Dermis microvascular lymphatic vessel endothelial cell (primary cell): ENCODE measurements at places on chromosomes 5 and 9. TPM values are rescaled to one million over a fixed set of nuclear protein-coding genes. Genes with fewer than 3 reads are reported as not detected.

PLAC8L1 gene
- not detected in 2 replicates for total RNA-seq

KCNT1 gene
- total RNA-seq: not detected in 2 replicates

TLX3 gene
- total RNA-seq: not detected in 2 replicates

CENPK gene
- 6.3 and 10.4 TPM in 2 replicates for total RNA-seq

SCGB3A2 gene
- not detected in 2 replicates for total RNA-seq

GRCh38 chr9:26950521-26950920 is 3.5 kb upstream of the PLAA start:
- DNase-seq: no peak

DNA sequence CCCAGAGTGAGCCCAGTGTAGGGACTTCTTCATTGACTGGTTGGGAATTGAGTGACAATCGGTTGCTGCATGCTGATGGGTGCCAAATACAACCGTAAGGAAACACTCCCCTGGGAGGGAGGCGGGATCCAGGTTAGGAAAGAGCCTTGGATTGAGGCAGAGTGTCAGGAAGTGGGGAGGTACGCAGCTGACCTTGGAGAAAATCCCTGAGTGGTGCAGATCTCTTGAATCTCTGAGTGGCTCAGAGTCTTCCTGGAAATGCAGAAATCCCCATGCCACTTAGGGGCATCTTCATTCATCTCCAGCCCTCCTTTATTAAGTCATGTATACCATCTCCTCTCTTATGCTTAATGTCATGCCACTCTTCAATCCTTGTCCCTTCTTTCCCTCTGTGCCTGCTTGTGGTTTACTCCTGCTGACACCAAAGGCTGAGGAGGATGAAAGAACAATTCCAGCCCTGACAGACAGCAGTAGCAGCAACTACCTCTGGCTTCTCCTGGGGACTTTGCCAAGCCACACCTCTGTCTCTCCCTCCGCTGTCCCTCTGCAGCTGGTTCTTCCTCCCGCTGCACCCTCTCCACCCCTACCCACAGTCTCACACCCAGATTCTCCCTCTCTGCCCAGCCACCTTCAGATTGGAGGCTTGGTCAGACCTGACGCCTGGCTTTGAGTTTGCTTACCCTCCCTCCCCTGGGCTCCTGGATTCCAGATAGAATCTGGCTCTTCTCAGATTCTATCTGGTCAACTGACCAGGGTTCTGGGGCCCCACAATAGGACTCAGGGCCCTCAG is 14.1 kb upstream of the LCP2 start:
- DNase-seq: no peak

DNA sequence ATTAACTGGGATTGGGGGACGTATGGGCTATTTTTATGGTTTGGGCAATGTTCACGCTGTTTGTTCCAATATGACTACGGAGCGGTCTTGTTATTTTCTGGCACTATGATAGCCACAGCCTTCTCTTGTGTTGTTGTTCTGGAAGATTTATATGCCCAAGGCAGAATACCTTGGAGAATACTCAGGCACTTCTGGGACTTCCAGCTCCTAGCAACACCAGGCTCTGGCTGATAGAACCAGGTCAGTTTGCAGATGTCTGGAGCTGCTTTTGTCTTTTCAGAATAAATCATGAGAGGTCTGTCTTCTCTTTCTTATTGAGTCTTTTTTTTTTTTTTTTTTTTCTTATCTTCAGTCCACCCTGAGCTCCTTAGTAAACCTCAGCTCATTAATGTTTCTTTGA is 262.5 kb downstream of the MED10 start:
- no peak for DNase-seq

GRCh38 chr5:135303582-135304173 is 95.4 kb downstream of the MACROH2A1 start:
- DNase-seq: no peak

- DNase-seq: peak; percentile 43
Measured at GRCh38 chr9:4796988-4797853, 4.5 kb downstream of the RCL1 start.

DNA sequence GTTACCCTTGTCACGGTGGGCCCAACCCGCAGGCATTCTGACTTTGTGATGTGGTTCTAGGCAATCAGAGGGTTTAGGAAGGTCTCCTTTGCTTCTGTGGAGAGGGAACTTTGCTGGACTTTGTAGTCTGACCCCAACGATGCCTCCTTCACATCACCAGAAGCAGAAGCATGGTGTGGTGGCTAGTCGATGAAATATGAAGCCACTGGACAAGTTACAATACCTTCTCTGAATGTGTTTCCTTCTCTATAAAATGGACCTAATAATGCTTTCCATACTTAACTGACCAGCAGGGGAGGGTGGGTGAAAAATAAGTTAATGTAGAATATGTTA is 607 bp downstream of the SPEF2 start:
- no peak for DNase-seq

DNA sequence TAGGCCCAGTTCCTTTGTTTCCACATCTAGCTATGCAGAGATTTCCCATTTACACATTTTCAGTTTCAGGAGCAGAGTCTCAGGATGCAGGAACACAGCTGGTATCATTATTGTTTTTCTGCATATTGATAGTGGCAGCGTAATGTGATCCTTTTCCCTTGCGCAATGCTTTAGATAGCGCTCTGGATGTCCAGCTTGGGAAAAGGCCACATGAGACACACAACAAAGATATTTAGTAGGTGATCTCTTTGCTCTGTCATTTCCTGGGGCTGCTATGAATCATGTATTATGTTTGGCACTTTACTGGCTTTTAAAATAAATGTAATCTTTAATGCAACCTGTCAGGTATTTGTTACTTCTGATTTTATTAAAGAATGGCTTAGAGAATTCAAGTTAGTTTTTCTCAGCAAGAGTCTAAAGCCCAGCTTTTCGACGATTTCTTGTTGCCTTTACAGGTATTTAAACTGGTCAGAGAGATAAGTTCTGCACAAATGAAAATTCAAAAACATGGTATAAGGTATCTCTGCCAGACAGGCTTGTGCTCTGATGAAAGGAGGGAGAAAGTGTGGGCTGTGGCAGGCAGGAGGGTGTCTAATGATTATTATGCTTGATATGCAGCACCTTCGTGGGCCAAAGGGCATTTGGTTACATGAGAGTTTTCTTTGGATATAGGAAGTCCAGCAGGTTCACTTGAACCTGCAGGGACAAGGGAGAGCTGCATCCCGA is 42.2 kb downstream of the PTTG1 start:
- DNase-seq: peak; percentile 95

- DNase-seq: no peak
Measured at GRCh38 chr5:127696683-127697082, 6.5 kb upstream of the CCDC192 start.

DNA sequence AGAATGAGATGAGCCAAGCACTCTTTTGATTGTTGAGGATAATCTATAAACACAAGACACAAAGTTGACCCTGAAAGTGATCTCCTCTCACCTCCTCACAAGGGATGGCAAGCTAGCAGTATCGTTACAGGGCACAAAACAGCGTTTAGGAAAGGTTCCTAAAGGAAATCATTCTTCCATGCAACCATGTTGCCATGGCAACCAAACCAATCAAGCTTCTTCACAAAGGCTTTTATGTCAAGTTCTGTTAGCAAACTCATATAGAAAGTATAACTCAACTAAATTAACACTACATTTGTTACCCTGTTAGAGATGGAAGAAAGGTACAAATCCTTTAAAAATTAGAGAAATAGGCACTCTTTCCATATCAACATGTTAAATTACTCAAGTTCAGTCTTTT is 1016.8 kb upstream of the DMAC1 start:
- no peak for DNase-seq

GRCh38 chr9:121896545-121896943 is 196.6 kb downstream of the TTLL11 start:
- no peak for DNase-seq

DNA sequence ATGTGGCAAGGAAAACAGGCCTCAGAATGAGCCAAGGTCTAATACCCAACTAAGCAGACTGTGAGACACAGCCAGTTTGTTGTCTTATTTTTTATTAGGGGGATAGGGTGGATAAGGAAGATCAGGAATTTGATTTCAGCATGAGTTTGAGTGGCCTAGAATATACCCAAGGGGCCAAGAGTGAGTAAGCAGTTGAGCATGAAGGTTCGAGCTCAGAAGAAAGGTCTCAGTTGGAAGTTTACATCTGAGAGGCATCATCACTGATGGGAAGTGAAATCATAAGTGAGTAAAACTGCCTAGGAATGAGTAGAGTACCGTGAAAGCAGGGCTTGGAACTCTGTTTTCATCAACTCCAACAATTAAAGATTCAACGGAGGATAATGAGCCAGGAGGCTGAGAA is 12.6 kb downstream of the PSMD5 start:
- no peak for DNase-seq

DNA sequence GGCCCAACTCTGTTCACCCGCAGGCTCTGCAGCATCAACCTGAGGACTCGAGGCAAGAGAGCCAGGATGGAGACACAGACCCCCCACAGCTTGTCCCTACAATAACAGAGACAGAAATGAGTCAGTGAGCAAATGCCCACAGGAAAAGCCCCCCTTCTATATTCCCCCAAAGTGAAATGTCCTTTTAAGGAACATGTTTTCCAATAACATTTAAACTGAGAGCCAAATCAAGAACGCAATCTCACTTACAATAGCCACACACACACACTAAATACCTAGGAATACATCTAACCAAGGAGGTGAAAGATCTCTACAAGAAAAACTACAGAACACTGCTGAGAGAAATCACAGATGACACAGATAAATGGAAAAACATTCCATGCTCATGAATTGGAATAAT is 49.0 kb downstream of the TEX10 start:
- DNase-seq: no peak

DNA sequence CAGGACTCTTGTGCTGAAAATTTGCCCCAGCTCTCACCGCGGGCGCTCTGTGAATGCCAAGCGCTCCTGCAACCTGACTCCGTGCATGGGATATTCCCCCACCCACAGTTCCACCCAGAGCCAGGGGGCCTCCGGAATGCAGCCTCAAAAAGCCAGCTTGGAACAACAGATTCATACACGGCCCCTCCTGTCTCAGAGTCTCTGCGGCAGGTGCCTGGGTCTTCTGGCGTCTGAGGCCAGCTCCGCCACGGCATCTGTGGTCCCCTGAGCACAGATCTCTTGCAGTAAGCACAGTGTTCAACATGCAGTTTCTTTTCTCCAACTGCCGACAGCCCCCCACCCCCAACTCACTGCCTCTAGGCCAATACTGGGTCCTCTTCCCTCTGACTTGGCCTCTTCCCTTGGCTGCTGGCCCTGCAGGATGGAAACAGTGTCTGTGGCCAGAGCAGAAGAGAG is 355.7 kb upstream of the IRX2 start:
- no peak for DNase-seq

DNA sequence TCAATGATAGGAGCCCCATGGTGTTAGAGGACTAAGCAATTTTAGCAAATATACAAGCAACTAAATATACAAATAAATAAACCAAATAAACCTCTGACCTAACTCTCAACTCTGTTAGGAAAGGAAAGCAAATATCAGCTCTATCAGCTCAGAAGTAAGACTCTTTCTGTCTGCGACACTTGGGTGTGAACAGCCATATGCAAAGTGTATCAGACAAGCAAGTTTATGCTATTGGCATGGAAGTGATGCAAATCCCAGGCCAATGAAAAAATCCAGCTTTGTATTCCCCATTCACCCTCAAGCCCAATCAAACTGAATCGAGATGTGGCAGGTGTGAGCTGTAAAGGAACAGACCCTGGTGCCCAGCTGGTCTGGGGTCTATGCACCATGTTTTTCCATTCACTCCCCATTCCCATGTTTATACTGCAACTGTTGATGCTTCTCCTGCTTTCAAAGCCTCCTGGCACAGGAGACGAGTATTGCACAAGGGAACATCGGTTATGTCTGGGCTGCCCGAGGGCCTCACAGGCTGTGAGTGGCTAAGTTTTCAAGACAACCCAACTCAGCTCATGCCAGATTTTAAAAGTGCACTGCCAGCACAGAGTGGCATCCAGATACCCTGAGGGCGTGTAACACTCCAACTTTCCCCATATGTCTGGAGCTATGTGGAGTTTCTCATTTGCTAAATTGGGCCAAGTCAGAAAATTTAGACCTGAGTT is 73.1 kb downstream of the FEM1C start:
- no peak for DNase-seq

DNA sequence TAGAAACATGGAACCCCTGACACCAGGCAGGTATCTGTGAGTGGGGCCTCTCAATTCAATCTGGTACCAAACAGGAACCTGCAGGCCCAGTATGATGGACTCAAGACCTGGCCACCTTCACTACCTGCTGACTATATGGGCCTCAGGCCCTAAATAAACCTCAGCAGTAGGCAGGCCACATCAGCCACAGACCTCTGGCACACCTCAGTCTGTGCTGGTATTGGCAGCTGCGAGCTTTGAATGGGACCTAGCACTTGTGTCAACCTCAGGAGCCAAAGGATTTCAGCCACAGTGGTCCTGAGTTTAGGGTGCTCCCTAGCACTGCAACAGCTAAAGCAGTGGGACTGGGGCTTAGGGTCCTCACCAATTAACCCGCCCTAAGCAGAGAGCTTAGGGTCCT is 325.5 kb downstream of the ZNF608 start:
- no peak for DNase-seq

GRCh38 chr5:32280656-32281081 is 32.1 kb downstream of the MTMR12 start:
- DNase-seq: no peak

GRCh38 chr5:121640298-121640697 is 211.4 kb upstream of the FTMT start:
- no peak for DNase-seq
